NCI-H1436 treated with DMSO at 0.1 percent for 48 hours (cell line): ENCODE measurements at places on chromosomes 2 and 18.

GRCh38 chr2:85673716-85674375 lies 5.8 kb upstream of the SFTPB start:
- DNase-seq, result no peak

- no peak for DNase-seq
These were observed 9.3 kb upstream of the TTL start for GRCh38 chr2:112472547-112473263.

DNA sequence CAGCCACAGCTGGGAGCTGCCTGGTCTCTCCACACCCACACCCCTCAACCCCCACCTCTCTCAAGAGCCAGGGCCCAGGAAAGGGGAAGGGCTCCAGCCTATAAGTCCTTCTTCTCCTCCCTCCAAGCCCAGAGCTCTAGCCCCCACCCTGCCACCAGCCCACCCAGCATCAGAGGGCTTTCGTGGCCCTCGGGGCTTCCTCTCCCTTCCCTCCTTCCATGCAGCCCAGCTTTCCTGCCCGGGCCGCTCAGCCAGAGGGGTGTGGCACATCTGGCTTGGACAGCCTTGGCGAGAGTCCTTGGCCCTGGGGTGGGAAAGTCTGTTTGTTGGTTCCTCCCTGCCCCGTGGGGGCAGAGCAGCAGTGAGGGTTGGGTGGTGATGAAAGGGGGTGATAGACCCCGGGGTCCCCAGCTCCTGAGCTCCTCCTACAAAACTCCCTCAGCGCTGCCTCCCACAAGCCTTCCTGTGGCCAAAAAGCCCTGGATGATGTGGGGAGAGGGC lies 7.0 kb downstream of the TNS1 start:
- no peak for DNase-seq

DNA sequence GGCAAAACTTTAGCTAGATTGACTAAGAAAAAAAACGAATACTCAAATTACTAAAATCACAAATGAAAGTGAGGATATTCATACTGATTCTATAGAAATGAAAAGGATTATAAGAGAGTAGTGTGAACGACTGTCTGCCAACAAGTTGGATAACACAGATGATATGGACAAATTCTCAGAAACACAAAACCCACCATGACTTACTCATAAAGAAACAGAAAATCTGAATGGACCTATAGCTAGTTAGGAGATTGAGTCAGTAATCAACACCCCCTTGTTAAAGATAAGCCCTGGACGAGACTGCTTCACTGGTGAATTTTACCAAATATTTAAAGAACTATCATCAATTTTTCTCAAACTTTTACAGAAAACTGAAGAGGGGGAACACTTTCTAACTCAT lies 108.8 kb upstream of the TMEM200C start:
- no peak for DNase-seq

- no peak for DNase-seq
These were observed 149.5 kb downstream of the MTX2 start for GRCh38 chr2:176418768-176419167.

DNA sequence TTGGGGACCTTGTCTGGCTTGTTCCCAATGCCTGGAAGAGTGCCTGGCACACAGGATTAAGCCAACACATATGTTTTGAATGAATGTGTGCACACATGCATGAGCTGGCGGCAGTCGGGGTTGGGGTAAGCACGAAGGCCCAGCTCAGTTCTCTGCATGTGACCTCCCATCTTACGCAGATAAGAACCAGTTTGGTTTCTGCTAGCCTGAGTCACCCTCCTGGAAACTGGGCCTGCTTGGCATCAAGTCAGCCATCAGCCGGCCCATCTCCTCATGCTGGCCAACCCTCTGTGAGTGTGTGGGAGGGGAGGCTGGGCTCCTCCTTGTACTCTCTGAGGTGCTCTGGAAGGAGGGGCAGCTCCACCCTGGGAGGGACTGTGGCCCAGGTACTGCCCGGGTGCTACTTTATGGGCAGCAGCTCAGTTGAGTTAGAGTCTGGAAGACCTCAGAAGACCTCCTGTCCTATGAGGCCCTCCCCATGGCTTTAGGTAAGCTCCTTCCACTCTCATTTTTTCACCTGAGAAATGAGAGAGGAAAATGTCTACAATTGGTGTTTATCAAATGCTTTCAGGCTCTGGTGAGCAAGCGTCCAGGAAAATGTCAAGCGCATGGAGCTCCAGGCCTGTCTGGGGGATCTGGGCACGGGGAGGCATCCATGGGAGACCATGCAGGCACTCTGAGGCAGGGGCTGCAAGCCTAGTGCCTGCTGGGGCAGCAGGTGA lies 9.7 kb upstream of the IL1RN start:
- no peak for DNase-seq

DNA sequence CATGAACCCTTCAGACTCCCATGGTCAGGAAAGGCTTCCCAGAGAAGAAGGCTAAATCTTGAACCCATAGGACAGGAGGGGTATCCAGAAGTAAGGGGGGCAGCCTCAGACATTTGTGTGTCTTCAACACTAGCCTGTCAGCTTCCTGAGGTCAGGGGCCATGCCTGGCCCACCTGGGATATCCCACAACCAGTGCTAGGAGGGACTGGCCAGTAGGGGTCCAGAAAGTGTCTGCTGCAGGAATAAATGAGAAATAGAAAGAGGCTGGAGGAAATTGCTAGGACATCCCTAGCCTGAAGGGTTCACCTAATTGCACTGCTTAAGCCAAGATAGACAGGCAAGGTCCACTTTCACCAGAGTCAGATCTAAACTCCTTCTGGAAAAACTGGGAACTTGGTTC lies 799.6 kb upstream of the ID2 start:
- DNase-seq, result no peak

DNA sequence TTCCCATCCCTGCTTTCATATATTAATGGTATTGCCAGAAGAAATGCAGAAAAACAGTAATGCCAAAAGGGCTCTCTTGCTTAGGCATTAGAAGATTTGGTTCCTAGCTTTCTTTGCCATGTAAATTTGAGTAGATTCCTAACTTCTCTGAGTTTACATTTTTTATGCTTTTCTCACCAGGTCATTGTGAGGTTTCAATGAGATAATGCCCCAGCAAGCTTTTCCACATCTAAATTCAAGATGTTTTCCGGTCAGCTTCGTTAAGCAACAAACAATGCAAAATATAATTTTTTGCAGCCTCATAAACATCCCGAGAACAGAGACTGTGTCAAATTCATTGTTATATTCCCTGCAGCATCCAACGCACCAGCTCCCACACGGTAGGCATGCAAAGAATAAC lies 44.9 kb downstream of the NCKAP5 start:
- no peak for DNase-seq

DNA sequence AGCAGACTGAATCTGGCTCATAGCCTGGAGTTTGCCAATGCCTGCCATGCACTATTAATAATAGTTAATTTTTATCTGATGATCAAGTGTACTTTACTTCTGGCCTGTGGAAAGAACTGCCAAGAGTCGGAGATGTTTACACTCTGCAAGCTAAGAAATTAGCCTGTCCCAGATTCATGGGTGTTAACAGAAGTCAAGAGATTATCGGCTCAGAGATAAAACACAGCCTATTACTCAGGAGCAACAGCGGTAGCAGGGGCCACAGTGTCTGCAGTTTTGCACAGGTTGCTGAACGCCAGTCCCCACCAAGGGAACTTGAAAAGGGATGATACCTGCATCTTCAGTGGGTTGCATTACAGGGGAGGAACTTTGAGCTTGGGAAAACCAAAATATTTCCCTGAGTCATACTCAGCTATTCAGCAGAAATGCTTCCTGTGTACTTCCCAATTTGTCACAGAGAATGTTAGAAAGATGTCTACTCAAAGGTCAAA lies 4.3 kb upstream of the ADI1 start:
- no peak for DNase-seq

GRCh38 chr2:63784461-63784860 lies 57.2 kb upstream of the UGP2 start:
- DNase-seq, result no peak

GRCh38 chr2:109335631-109336176 lies 206.7 kb downstream of the SH3RF3 start:
- no peak for DNase-seq

- DNase-seq, result no peak
These were observed 402.8 kb downstream of the CLIP4 start for GRCh38 chr2:29518010-29518409.

DNA sequence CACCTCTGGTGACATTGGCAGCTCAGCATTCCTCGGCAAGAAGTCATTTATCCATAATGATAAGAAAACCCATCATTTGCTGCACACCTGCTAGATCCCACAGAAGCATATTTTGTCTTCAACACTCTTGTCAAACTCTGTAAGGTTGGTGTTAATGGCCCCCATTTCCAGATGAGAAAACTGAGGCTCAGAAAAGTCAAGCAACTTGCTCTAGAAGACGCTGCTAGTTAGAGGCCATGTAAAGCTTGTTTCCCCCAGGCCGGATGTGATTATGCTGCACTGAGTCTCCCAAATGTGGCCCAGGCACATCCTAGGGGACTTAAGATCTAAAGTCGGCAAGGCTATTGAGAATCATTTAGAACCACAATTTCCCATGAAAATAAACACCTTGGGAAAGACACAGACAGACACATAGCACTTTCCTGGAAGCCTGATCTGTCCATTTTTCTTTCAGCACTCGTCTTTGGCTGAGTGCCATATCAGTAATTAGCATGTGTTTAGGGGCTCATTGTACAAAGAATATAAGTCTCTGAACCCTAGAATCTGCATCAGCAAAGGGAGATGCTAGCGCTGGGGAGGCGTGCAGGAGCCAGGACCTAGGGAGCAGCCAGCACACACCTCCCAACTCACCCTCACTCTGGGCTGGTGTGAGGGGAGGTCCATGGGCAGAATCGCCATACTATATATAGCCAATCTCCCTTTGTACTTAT lies 39.3 kb downstream of the C1QL2 start:
- no peak for DNase-seq

GRCh38 chr2:80548469-80548868 lies 243.9 kb upstream of the LRRTM1 start:
- DNase-seq, result no peak

DNA sequence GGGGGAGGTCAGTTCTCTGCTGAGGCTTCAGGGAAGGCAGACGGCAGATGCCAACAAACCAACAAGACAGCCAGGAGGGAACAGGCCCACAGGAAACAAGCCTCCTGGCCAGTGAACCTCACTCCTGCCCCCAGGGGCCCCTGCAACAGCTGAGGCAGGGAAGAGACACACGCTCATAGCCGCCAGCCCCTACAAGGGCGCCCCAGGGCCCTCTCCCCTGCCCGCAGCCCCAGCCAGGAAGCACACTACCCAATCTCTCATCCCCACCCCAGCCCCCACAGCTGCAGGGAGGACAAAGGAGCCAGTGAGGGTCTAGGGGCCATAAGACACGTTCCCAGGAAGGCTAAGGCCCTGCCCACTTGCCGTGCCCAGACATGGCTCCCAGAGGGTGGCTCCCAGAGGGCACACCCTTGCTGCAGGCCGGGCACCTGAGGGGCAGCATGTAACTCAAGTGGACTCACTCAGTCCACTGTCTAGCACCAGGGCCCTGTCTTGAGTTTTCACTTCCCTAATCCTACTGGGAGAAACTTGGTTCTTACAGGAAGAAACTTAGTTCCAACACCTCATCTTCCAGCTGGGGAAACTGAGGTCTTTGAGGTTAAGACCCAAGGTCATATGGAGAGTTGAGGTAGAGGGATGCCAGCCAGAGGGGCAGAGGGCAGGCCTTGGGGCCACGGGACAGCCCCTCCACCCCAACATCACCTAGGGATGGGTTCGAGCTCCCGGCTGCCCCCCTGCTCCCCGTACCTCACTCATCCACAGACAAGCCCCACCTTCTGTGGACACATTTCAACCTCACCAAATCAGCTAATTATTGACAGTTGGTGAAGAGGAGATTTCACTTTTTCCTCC lies 37.3 kb downstream of the EMX1 start:
- DNase-seq, result no peak

GRCh38 chr2:206989311-206989710 lies 50.0 kb downstream of the CPO start:
- no peak for DNase-seq

GRCh38 chr18:48576457-48576771 lies 37.6 kb downstream of the CTIF start:
- no peak for DNase-seq

DNA sequence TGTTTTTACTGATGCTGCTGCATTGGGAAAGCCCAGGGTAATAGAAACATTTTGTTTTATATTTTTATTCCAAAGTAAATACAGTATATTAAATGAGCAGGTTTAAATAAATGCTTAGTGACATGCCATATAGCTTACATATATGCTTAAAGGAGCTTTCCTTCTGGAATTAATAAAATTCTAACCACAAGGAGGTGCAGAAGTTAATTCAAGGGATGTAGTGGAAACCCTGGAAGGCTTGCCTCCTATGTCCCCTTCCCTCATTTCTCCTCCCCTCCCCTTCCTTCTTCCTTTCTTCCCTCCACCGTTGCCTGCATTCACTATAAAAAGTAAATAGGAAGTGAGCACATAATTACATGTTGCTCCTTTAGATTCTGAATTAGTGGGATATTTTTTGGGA lies 96.3 kb downstream of the UBE2E3 start:
- no peak for DNase-seq

GRCh38 chr2:222851956-222852617 lies 8.7 kb upstream of the ACSL3 start:
- no peak for DNase-seq

DNA sequence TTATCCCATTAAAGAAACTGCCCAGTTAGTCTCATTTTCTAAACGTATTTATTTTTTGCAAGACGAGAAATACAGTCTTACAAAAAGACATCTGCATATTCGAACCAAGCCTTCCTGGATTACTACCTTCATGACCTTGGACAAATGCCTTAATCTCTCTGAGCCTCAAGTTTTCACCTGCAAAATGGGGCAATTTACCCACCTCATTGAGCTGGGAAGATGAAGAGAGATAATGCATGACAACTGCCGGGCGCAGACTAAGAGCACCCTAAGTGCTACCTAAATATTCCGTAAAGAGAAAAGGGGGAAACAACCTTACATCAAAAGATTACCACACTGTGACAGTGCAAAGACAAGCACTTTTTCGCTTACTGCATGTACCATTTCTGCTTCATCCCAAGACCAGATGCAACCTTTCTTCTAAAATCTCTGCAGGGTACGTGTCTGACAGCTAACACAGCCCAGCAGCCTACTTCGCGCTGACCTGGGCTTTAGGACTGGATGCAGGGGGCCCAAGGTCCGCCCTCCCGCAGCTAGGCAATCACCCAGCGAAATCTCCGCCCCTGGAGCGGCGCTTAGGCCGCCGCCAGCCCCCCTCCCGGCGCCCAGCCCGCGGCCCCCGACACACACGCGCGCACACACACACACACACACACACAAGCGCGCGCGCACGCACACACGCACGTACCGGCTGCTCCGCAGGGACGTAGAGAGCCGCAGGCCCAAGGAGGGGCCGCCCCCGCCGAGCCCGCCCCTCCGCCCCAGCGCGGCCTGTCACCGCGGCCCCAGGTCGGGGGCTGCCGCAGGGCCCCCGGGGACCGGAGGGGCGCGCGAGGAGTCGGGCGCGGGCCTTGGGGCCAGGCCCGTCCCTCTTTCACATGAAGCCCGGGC lies 766 bp downstream of the MAP3K2 start:
- peak; percentile 33 for DNase-seq

- no peak for DNase-seq
These were observed 41.5 kb upstream of the GPC1 start for GRCh38 chr2:240393831-240394410.

GRCh38 chr2:220465700-220466099 lies 838.3 kb downstream of the SLC4A3 start:
- no peak for DNase-seq
